ENCODE measurements at places on chromosomes 11 and 22.

DNA sequence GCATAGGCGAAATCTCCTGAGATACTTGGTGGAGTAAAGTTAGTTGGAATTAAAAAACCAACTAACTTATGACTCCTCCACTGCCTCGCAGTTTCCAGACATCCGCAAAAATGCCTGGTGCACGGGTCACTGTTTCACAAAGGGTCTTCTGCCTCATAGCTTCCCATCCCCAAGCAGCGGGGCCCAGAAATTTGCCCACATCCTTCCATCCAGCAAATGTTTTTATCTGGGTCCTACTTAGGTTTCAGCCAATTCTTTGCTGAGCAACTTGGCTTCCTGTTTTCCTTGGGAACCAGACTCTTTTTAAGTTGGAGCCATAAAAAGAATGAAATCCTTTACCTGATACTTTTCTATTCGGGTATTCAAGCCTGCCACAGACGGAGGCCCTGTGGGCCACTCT is 36.2 kb downstream of the FZD4 start:
- no peak for DNase-seq

GRCh38 chr11:35997902-35998520 is 54.1 kb downstream of the LDLRAD3 start:
- no peak for DNase-seq

GRCh38 chr22:32203181-32204039 is 1.5 kb downstream of the RFPL2 start:
- no peak for DNase-seq

DNA sequence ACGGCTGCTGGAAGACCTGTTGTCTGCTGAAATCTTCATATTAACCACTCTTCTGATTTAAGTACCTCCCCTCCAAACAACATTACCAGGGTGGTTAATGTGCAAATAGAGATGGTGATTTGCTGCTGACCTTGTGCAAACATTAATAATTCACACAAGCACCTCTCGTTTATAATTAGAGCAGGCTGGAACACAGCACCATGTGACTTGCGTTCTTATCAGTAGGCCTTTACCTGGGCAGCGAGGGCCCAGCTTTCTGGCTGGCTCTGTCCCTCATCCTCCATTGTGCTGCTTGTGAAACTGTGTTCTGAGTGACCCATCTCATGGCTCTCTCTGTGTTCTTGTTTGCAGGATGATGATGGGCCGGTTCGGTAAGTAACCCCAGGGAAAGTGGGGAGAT is 41.0 kb upstream of the PARVG start:
- no peak for DNase-seq

- no peak for DNase-seq
These were observed 133.9 kb upstream of the UBASH3B start for GRCh38 chr11:122521626-122522025.

- no peak for DNase-seq
These were observed 43.7 kb downstream of the PC start for GRCh38 chr11:66914505-66914904.

DNA sequence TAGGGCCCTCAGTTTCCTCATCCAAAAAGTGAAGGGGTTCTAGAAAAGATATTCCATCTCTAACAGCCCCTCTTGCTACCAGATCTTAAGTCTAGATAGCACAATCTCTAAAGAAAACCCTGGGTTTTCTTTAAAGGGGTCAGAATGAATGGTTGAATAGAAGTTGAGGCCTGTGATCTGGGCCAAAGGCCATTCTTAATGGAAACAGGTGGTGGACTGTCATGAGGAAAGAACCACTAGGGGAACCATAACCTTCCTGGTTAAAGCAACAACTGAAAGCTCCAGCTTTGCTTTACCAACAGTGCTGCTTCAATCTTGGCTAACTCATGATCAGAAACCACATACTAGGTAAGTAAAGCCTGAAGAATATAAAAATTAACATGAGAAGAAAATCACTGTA is 1.8 kb downstream of the CELF1 start:
- DNase-seq, result peak; percentile 44

Measured in suppressor macrophage treated with lipopolysaccharide for 1 hour (primary cell).